ENCODE measurements at places on chromosomes 6 and 20. TPM values are rescaled to one million over a fixed set of nuclear protein-coding genes. Genes with fewer than 3 reads are reported as not detected.

- DNase-seq: no peak
- H3K4me3 ChIP-seq: peak overlapping the region; percentile 88
- H3K4me1 ChIP-seq: peaks cover 7% of the 10 kb centered on the region
- H3K27me3 ChIP-seq: no peaks in the 10 kb centered on the region
- no peaks in the 10 kb centered on the region for H3K36me3 ChIP-seq
Observed at GRCh38 chr6:63571361-63572043, 778 bp upstream of the LOC128125822 start.

DNA sequence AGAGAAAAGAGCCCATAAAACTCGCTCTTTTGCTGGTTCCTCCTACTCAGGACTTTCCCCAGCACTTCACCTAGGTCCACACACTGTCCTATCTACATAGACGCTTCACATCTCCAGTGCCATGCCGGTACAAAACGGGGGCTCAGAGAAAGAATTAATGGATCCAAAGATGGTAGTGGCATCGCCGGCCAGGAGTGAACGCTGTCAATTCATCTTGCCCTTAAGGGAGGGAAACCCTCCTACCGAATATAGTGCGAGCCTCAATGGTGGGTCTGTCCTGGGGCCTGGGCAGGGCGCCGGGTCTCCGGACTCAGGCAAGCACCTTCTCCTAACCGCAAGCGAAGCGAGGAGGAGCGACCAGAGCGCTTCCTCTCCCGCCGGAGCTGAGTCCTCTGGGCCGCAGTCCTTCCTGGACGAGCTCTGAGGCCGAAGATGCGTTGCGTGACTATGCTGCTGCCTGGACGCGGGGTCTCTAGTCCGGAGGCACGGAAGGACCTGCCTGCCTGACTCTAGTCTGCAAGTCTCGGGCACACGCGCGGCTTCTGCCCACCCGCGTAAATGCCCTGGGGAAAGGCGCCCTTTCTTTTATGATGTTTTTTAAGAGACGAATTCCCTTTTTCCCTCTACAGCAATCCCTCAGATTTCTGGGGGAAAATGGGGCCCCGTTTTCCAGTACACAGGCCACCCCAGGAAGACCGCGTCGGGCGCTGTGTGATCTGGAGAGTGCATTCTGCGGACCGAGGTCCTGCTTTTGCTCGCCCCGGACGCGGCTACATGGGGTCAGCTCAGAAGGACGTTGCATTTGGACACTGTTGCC is 100.1 kb upstream of the PRDM1 start:
- no peak overlapping the region for H3K27ac ChIP-seq
- H3K36me3 ChIP-seq: no peaks in the 10 kb centered on the region
- no peaks in the 10 kb centered on the region for H3K27me3 ChIP-seq

Gene EPPIN
- total RNA-seq: not detected

Gene PSMB1
- 410 TPM for total RNA-seq

Gene APOM
- 1.8 TPM for total RNA-seq

DNA sequence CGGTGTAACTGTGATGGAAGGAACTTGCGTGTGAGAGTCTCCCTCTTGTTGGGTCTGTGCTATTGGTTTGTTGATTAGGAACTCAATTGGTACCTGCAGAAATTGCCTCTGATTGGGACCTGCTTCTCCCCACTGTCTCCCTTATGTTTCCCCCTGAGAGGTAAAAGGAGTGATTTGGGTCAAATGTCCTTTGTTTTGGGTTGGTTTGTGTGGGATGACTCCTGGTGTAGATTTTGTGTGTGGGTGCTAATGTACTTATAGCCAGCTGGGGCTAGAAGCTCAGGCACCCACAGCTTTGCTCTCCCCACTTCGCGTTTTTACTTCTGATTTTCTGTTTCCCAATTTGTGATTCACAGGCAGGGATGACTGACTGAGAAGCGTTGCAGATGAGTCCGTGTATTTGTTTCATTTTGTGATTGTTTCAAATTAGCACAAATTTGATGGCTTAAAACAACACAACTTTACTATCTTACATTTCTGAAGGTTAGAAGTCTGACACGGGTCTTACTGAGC is 79.1 kb downstream of the UTRN start:
- no peaks in the 10 kb centered on the region for H3K27me3 ChIP-seq
- H3K4me3 ChIP-seq: no peak overlapping the region
- 0 out of 2 replicates have a peak, but pooled peaks cover 2% of the 10 kb centered on the region for H3K36me3 ChIP-seq
- no peak for DNase-seq
- no peaks in the 10 kb centered on the region for H3K4me1 ChIP-seq
- no peak overlapping the region for H3K27ac ChIP-seq

DNA sequence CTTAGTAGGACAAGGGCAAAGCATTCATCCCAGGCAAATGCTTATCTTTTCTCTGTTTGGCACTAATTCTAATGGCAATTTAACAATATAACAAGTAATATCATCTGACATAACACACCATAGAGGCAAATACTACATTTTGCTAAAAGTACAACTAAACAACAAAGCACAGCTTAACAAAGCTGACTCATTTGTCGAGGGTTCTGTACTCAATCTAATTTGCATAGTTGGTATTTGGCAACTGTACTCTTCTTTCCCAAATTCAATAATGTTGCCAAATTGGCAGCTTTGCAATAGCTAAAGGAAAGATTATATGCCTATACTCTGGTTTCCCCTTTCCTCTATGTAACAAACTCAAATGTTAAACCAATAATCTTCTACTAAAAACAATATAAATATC is 461.0 kb downstream of the PKHD1 start:
- H3K4me1 ChIP-seq: no peaks in the 10 kb centered on the region
- H3K27ac ChIP-seq: no peak overlapping the region
- no peaks in the 10 kb centered on the region for H3K36me3 ChIP-seq
- DNase-seq: no peak

DNA sequence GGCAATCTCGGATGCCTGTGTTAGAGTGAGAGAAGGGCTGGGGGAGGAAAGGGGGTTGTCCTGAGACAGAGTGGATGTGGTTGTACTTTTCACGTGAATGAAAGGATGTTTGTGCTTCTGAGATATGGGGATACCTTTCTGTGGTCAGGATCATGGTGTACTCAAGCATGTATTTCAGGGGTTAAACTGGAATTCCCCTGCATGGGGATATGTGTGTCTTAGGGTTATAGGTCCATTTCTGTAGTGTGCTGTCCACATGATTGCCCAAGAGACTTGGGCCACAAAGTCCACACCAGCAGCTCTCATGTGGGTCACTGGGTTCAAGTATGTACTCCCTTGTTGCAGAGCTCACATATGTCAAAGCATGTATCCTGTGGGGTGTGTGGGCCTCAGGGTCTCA is 10.5 kb downstream of the SYNGAP1 start:
- peaks cover 6% of the 10 kb centered on the region for H3K27me3 ChIP-seq
- H3K4me1 ChIP-seq: peaks cover 16% of the 10 kb centered on the region
- H3K27ac ChIP-seq: no peak overlapping the region
- no peak for DNase-seq
- H3K4me3 ChIP-seq: no peak overlapping the region

Gene BMP6
- 2.2 TPM for total RNA-seq
